ENCODE measurements at places on chromosomes 2 and 18. TPM values are rescaled to one million over a fixed set of nuclear protein-coding genes. Genes with fewer than 3 reads are reported as not detected.

Gene CRYGC
- not detected for polyA plus RNA-seq

Gene GCG
- not detected for polyA plus RNA-seq

Gene PLEKHB2
- 76.8 TPM for polyA plus RNA-seq

Gene DCC
- 9.6 TPM for polyA plus RNA-seq

Gene SOX11
- polyA plus RNA-seq: 20.1 TPM

Gene SLC35F5
- 122 TPM for polyA plus RNA-seq

Gene AQP12A
- polyA plus RNA-seq: not detected

Gene STPG4
- polyA plus RNA-seq: 0.11 TPM

Gene FSHR
- not detected for polyA plus RNA-seq

Gene NCKAP5
- polyA plus RNA-seq: 8.1 TPM

Gene STK16
- polyA plus RNA-seq: 29.0 TPM

Gene C2orf72
- polyA plus RNA-seq: 3.7 TPM

Gene RIT2
- polyA plus RNA-seq: 0.20 TPM

Gene RAB27B
- 5.2 TPM for polyA plus RNA-seq

Gene FABP1
- polyA plus RNA-seq: 21.5 TPM

Gene DNAJC5G
- 0.53 TPM for polyA plus RNA-seq

Gene IL1F10
- polyA plus RNA-seq: not detected

Gene OR6B2
- polyA plus RNA-seq: not detected

All from left renal pelvis (tissue), 4 donors.